ENCODE measurements at places on chromosomes 4 and X.

- no peak for DNase-seq
Observed at GRCh38 chr4:66728280-66728679, 817.0 kb downstream of the CENPC start.

DNA sequence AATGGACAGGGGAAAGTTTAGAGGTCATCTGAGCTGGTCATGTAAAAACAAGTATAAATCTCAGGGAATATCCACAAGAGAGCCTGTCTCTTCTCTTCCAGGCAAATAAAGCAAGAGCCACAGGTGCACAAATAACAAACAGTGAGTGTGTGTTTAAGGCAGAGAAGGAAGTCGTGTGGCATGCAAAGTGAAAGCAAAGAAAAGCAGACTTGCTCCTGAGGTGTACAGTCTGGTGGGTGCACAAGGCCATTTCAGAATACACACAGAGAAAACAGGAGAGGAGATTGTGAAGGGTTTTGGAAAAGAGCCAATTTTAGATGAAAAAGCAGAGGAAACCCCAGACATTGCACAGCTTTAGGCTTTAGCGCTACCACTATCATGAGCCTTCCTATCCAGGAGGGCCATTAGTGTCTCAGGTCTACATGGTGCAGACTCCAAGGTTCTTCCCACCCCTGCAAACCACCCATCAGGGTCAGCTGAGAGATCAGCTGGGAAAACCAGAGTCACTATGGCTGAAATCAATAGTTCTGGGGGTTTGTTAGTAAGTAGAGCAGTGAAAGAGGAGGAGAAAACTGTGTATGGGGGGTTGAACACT lies 355.8 kb downstream of the KLHL4 start:
- DNase-seq = no peak

DNA sequence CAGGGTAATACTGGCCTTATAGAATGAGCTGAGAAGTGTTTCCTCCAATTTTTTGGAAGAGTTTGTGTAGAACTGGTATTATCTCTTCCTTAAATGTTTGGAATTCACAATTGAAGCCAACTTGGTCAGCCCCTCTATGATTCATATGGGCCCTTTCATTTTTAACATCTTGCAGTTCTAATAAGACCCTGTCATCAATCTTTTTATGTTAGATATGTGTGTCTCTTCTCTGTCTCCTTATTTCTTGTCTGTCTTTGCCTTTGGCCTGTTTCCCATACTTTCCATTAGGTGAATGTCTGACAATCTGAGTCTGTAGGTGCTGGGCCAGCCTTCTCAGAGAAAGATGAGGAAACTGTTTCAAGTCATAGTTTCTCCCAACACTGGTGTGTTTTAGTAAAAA lies 88.7 kb downstream of the SLC16A2 start:
- no peak for DNase-seq

DNA sequence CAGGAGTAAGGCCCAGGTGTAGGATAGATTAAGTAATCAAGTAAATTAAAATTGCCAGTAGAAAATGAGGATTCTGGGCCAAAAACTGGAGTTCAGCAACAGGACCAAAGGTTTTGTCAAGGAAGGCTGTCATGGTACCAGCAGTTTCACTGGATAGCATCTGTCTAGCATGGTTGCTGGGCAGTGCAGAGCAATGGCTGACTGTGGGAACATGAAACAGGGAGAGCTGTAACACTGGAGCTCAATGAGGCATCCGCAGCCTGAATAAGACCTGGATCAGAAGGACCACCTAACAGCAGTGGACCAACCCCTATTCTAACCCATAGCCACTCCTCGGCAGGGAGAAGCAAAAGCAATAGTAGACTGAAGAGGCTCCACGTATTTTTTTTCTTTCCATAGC lies 132.4 kb downstream of the ATOH1 start:
- DNase-seq = no peak

- peak; percentile 48 for DNase-seq
Observed at GRCh38 chrX:1249101-1249887, 19.3 kb upstream of the CSF2RA start.

- peak; percentile 58 for DNase-seq
Observed at GRCh38 chr4:675036-675882, 917 bp downstream of the MYL5 start.

DNA sequence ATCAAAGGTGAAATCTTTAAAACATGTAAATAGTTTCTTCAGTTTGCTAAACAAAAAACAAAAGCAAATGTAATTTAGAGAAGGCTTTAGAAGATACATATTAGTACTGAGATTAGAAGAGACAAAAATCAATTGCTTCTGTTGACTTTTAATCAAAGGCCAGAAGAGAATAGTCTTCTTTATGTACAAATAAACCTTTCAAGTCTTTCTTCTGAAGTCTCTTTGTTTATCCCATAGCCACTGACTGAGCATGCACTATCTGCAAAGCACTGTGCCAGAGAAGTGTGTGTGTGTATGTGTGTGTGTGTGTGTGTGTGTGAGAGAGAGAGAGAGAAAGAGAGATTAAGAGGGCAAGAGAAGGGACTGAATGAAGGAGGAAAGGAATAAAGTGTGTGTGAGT lies 198.4 kb downstream of the GLUD2 start:
- DNase-seq = no peak

DNA sequence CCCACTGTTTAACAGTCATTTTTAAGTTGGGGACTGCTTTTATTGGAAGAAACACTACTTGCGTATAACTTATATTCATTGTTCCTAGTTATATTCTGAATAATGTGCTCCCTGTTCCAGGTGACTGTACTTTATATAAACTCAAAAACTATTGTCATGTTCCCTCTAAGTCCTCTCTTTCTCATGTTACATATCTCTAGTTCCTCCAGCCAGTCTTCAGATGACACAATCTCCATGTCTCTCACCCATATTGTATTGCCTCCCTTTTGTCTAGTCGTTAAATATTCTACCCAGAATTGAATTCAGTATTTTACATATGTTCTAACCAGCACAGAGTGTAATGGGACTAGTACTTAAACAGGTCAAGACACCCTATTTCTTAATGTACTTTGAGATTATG lies 5.3 kb downstream of the VAMP7 start:
- DNase-seq = no peak

- DNase-seq = no peak
Observed at GRCh38 chr4:83036991-83037665, 2.1 kb downstream of the COPS4 start.

- DNase-seq = no peak
Observed at GRCh38 chr4:119110121-119110520, 25.5 kb upstream of the MYOZ2 start.

- DNase-seq = no peak
Observed at GRCh38 chr4:141002323-141002805, 130.9 kb downstream of the RNF150 start.

- no peak for DNase-seq
Observed at GRCh38 chrX:19911784-19912183, 24.4 kb upstream of the SH3KBP1 start.

DNA sequence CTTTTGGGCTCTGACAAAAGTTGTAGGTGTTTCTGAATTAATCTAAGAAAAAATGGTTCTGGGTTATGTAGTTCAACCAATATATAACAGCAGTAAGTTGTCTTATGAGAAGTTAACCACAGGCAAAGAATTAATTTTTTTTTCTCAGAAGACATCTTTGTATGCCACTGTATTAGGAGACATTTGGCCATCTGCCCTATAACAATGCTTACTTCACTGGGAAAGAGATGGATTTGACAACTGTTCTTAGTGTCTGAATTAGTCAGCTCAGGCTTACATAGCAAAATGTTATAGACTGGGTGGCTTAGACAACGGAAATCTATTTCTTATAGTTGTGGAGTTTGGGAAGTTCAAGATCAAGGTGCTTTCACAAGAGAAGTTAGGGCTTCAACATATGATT lies 508.1 kb downstream of the STIM2 start:
- no peak for DNase-seq

GRCh38 chr4:9898596-9899305 lies 117.3 kb downstream of the DRD5 start:
- DNase-seq = no peak

DNA sequence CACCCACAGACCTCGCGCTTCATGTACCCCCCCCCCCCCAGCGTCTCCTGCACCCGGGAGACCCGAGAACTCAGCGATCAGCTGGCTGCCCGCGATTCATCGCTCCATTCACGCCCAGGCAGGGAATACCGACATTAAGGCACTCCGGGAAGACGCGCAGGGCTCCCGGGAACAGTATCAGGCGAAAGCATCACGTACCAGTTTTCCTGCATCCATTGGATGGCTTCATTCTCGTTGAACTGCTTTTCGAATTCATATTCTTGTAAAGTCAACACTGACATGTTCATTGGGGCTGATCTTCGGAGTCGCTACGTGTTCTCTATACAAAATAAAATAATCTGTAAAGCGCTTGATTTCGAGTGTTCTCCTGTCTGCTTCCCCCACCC lies 373 bp downstream of the ELOVL6 start:
- DNase-seq = no peak

- DNase-seq = no peak
Observed at GRCh38 chr4:2595436-2595835, 59.0 kb downstream of the FAM193A start.

GRCh38 chr4:132195176-132195575 lies 953.9 kb upstream of the PCDH10 start:
- no peak for DNase-seq

DNA sequence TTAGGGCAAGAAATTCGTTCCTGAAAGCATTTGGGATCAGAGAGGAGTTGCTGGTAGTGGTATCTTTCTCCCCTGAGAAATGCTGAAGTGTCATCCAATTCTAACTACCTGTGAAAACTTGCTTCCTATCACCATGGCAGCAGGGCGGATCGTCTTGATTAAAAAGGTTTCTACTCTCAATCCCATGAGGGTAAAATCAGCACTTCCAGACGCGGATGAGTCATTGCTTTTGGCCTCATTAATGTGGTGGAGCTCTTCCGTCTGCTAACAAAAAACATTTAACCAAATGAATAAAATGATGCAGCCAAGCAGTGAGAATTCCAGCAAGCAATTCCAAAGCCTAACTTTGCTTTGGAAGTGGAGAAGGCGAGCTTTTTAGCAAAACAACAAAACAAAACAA lies 325.6 kb downstream of the CAMK2D start:
- DNase-seq = no peak

DNA sequence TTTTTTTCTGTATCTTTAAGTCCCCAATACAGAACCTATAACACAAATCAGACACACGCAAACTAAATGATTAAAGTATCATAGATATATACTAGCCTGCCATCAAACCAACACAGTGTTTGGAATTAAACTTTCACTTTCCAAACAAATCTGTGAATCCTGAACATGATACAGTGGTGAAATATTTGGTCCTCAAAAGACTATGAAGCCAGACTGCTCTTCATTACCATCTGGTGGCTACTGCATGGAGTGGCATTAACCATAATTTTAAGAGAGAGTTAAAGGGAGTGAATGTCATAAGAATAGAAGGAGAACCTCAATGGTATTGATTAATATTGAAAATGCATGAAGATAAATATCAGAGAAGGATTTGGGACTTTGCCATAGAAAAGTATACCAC lies 9.2 kb upstream of the GABRA4 start:
- no peak for DNase-seq

DNA sequence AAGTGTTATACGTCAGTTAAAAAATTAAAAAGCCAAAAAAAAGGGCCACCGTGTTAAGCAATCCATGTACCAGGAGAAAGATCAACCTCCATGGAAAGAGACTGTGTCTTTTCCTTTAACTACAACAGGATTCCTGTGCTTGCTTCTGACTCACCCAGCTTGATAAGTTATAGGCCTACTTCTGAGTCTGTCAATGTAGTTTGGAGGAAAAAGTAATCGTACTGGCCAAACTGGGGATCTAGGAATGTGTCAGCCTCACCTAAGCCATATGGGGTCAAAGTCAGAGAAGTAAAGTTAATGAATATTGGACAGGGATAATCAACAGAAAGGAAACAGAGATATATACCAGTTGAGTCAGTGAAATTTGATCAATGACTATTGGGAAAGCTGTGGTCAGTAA lies 470.8 kb upstream of the SLIT2 start:
- no peak for DNase-seq

- DNase-seq = no peak
Observed at GRCh38 chr4:5474756-5475155, 233.6 kb downstream of the EVC2 start.

DNA sequence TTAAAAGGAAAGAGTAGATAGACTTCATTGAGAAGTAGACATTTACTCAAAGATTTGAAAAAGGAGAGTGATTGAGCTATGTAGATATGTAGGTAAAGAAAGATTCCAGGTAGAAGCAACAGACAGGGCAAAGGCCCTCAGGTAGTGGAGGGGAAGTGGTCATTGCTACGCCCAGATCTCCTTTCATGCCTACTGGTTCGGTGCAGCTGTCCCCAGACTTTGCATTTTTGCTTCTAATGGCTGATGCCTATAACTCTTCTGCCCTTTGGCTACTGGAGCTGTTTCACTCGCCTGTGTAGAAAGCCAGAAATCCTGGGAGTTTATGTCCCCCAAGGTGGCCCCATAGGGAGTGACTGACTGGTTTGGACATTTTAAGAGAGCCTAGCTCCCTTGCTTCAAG lies 16.9 kb upstream of the ARMCX2 start:
- no peak for DNase-seq

DNA sequence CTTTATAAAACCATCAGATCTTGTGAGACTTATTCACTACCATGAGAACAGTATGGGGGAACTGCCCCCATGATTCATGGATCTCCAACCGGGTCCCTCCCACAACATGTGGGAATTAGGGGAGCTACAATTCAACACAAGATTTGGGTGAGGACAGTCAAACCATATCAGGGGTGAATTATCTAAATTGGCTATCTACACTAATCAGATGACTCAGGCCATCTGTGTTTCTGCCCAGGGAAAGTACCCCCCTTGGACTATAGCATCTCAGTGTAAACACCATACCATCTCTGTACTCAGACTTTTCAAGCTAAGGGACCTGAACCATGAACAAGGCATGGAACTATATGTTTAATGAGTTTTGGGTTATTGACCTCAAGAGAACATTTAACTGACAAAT lies 76.8 kb downstream of the LNX1 start:
- no peak for DNase-seq

DNA sequence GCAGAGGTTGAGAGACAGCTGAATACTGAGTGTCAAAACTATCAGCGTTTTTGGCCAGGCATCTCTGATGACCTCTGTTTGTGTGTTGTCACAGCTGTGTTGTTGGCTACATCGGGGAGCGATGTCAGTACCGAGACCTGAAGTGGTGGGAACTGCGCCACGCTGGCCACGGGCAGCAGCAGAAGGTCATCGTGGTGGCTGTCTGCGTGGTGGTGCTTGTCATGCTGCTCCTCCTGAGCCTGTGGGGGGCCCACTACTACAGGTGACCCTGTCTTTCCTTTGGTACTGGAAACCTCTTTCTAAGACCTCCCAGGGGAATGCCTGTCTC lies 86.9 kb downstream of the EGF start:
- DNase-seq = no peak

Data from GM06990 (cell line).